ENCODE measurements at places on chromosomes 2 and 18.

DNA sequence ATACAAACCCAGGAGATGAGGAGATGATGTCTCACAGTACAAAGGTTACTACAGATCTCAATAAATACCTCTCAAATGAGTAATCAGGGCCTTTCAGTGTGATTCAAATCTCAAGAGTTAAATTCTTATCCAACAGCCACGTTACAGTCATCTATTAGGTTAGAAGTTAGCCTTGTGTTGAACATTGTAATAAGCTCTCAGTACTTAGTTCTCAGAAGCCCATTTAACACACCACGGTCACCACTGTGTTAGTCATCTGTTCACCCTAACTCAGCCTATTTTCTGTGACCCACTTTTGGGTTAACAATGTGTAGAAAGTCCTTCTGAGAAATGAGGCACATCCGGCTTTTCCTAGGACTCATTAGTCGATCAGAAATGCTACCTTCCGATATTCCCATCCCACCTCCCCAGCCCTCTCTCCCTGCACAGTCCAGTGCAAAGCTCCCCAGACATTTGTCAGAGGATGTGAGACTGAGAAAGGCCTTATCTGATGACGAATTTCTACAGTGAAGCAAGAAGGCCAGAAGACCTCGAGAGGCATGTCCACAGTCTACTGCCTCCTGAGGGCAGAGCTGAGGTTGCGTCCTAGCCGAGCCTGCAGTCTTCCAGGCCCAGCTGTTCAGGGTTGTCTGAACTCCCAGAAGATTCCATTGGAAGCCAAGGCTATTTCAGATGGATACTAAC lies 92.6 kb downstream of the ACTR2 start:
- no peak for DNase-seq

DNA sequence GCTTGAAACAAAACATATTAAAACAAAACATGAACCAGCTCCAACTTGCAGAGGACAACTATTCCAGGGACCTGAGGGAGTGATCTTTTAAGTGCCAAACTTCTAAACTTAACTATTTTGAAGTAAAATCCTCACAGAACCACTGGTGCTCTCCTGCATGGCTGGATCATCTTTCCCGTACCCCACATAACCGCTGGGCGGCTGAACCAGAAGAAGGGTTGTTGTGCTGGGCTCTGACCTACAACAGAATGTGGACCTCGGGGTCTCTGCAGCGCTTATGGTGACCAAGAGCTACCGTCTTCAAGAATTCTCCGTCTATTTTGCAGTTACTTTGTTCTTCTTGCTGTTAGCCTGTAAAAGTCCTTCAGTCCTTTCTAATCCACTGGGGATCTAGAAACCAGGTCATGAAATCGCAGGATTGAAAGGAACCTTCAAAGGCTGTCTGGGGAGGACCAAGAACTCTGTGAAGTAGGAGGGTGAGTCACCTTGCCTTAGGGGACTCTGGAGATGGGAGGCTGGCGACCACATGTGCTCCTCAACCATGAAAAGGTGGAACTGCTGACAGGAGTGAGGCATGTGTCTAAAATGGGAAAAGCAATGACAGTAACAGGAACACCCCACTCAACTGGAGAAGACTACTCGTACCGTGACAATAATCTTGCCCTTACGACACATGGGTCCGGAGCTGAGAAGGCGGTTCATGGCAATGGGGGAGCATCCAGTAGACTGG lies 46.6 kb downstream of the HDLBP start:
- DNase-seq, result no peak

GRCh38 chr2:188412190-188412589 lies 120.5 kb downstream of the GULP1 start:
- DNase-seq, result no peak

DNA sequence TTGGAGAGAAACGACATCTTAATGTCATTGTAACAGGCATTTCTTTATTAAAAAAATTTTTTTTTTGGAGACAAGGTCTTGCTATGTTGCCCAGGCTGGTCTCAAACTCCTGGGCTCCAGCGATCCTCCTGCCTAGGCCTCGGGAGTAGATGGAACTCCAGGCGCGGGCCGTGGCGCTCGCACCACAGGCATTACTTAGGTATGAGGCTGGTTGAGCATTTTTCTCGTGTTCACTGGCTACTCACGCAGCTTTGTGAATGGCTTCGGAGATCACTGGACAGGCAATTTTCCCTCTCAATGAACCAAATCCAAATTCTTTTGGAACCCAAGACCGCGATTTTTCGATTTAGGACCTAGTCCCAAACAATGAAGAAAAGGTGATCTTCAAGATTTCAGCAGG lies 795 bp upstream of the TCF7L1 start:
- no peak for DNase-seq

DNA sequence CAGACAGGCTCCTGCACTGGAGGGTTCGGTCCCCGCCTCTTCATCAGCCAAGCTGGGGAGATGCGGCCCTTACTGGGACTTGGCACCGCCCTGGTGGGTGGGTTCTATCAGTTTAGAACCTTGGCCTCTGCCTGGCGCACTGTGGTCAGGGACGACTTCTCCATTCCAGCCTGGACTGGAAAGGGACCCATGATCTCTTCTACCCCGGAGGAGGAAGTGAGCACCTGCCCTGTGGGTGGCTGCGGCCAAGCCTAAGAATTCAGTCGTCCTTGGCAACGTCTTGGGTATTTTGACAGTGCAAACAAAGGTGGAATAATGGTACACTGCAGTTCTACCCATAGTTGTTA lies 106.9 kb upstream of the CD302 start:
- DNase-seq, result no peak

- no peak for DNase-seq
Observed at GRCh38 chr2:7262727-7263126, 345.5 kb downstream of the RNF144A start.

DNA sequence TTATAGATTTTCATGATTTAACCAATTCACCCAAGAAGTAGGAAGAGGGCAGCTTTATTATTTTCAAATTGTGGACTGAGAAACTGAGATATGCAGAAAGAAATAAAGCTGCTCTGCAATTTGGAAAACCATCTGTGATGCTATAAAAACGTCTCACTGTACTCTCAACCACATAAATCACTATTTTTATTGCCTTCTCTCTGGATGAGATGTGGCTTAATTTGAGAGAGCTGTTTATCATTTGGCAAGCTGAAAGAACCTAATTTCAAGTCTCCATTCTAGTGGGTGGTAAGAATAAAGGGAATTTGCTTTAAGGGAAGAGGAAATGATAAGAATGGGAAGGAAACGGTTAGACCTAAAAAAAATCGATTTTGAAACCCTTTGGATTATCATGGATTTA lies 49.9 kb upstream of the CYP1B1 start:
- no peak for DNase-seq

DNA sequence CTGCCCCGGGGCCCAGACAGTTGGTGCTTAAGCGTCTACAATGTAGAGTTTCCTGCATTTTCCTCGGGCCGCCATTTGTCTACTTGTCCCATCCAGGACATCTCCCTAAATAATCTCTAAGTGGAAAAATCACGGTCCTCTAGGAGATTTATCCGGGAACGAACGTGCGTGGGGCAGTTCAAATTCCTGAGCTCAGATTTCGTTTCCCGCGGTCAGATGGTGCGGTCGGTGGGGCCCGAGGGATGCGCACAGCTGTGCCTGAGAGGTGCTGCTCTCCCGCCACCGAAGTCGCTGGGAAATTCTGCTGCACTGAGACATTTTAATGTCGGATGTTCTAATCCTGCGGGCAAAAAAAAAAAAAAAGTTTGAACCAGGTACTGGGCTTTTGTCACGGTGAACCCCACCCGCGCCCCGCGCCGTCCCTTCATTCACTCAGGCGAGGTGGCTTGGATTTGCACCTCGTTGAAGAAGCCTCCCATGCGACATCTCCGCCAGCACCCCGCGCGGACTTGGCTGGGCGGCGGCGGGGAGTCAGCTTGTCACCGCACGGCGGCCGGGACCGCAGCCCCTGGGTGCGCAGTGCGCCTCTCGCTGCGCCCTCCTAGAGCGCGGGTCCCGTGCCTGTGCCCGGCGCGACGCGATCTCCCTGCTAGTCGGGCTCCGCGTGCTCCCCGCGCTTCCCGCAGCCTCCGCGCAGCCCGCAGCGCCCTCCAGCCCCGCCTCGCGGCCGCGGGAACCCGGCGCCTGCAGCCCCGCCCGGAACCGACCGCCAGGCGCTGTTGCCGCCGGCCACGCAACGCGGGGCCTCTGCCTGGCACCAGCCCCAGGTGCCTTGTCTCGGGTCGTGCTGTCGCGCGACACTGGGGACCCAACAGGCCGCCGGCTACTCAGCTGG lies 191.9 kb upstream of the TCF4 start:
- no peak for DNase-seq

- no peak for DNase-seq
Observed at GRCh38 chr2:54065411-54065810, 50.0 kb upstream of the ACYP2 start.

GRCh38 chr2:33909945-33910695 lies 311.0 kb upstream of the FAM98A start:
- no peak for DNase-seq

DNA sequence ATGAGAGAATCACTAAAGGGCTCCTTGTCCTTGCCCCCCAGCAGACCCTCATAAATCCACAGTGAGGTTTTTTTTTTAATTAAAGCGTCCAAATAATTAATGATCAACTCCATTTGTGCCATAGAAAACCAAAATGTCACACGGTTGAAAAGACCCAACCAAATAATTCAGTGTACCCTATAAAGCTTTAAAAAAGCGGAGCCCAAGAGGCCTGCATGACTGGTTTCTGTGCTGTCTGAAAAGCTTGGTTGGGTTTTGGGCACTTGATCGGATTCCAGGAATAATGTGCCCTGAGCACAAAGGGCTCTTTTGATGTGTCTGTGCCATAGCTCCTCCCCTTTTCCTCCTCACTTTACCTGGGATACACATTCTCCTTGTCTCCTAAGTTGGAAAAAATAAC lies 523.2 kb downstream of the TNS1 start:
- no peak for DNase-seq

GRCh38 chr2:139478165-139478914 lies 698.1 kb upstream of the NXPH2 start:
- no peak for DNase-seq

DNA sequence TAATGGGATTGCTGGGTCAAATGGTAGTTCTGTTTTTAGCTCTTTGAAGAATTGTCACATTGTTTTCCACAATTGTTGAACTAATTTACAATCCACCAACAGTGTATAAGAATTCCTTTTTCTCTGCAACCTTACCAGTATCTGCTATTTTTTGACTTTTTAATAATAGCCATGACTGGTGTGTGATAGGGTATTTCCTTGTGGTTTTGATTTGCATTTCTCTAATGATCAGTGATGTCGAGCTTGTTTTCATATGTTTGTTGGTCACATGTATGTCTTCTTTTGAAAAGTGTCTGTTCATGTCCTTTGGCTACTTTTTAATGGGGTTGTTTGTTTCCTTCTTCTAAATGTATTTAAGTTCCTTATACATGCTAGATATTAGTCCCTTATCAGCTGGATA lies 322.3 kb downstream of the CDH2 start:
- DNase-seq, result no peak

DNA sequence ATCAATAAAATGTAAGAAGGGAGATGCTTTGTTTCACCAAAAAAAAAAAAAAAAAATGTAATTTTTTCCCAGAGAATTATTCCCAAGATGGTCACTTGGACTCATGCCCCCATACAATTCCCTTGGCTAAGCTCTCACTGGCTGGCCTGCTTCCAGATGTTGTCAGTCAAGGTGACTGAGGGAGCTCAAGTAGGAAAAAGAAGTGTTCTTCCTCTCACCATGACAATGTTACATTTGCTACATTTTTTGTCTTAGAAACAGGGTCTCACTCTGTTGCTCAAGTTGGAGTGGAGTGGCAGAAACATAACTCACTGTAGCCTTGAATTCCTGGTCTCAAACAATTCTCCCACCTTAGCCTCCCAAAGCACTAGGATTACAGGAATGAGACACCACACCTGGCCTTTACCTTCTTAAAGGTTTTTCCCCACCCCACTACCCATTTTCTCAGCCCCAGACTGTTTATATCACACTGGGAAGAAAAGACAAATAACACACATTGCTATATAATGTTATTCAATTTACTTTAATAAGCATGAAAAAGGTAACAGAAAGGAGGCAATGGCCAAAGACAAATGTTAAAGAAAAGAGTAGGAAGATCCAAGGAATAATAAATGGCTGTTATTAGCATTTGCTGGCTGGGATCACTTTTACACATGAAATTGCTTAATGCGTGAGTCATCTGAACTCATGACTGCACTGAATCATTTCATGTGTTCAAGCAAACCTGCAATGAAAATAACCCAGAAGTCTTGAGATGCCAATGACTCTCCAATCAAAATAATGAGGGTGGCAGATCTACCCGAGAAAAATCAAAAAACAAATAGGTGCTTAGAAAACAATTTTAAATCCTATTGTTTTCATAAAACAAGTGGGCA lies 45.2 kb downstream of the ACVR1 start:
- no peak for DNase-seq

DNA sequence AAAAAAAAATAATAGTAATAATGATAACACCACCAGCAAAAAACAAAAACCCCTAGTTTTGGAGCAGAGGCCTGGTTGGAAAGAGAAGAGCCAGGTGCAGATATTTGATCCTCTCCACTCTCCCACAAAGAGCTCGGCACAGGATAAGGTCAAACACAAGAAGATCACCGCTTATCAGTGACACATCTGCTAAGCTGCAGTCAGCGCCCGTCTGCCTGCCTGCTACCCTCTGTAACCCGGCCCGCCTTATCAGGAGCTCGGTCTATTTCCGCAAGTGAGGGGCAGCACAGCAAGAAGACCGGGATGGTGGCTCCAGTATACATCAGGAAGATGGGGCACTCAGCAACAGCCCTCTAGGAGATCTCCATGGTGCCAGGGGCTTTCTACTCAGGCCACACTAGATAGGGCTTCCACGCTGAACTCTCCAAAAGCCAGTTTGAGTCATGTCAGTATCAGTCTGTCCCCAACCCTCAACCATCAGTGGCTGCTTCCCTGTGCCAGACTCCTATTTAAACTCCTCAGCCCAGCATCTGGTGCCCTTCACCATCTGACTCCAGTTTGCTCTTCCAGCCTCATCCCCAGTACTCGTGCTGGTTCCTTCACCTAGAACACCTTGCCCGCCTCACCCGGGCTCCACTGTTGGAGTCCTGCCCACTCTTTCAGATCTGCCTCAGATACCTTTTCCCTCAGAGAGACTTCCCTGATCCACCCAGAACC lies 67.3 kb upstream of the PPP1CB start:
- no peak for DNase-seq

GRCh38 chr2:43796206-43796605 lies 22.4 kb downstream of the DYNC2LI1 start:
- no peak for DNase-seq

- DNase-seq, result no peak
Observed at GRCh38 chr18:63905361-63905760, 2.4 kb upstream of the SERPINB10 start.

GRCh38 chr18:39299152-39299551 lies 1733.6 kb upstream of the CELF4 start:
- DNase-seq, result no peak

All from activated CD4-positive, CD25-positive, alpha-beta regulatory T cell treated with anti-CD3 and anti-CD28 coated beads, Interleukin-2, amount 50 U/mL, for 72 hours (primary cell).